ENCODE measurements at places on chromosomes 2 and 18.

DNA sequence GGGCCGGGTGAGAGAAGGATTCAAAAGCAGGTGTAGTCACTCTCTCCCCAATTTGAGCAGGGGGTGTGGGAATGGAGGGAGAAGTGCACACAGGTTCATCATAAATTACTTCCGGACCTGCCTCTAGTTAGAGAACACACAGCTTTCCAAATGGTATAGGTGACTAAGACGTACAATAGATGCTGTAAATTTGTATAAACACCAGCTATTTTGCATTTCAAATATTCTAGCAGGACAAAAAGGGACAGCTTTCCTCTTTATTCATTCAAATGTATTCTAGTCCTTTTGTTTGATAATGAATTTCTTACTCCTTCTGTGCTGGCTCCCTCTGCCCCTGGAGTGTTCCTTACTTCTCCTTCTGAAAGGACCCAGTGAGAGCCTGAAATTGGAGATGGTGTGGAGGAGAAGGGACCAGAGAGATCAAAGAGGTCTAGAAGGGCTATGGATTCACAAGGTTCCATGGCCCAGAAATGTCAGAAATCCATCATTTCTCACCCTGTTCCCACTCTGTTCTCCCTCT, 53.2 kb upstream of the SH3BP4 start:
- DNase-seq: no peak

DNA sequence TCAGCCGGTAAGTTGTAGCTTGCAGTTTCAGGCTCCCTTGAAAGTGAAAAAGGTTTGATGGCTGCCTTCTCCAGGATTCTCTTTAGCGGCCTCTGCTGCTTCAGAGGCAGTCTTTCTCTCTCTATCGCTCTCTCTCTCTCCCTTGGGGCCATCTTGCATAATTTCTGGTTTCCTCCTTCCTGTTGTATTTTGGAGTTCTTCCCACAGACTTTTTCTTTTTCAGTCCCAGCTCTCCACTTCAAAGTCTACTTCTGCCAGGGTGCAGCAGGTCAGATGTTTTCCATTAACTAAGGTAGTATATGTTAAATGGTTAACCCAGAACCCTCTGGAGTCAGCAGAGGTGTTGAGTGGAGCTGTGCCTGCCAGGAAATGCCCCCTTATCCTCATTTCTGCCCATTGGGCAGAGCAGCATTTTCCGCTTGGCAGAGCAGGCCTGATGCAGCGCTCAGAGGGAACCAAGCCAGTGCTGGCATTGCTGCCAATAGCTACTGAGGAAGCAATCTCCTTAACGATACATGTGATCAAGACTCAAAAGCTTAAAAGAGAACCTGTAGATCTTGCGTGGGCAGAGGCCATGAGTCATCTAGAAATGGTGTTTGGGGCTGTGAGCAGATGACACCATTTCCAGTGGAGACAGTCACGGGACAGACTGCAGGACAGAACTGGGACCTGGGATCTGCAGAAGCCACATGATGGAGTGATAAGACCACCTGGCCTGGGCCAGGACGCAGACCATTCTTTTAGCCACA, 20.8 kb downstream of the DBI start:
- peak; percentile 94 for DNase-seq

DNA sequence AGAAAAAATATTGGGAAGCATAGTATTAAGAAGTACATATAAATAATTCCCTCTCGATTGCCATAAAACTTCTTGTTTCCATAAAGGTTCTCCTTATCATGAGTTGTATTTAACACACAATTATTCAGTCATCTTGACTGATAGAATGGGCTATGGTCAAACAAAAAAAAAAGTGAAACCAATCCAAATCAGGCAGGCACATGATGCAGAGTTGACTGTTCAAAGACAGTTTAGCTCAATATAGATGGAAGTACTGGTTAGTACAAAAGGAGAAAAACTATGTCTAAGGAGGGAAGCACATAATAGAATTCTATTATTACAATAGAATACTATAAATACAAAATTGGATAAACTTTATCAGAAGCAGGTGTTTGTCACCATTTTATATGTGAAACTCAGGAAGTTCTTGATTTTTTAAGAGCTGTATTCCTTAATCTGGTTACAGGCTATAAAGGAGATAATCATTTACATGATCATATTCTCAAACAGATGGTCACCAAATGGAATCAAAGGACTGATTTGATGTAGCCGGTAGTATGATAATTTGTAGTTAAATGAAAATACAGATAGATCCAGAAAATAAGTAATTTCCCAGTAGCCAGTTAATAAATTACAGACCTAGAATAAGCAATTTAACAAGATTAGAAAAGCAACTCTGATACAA, 18.2 kb upstream of the CALCRL start:
- no peak for DNase-seq

DNA sequence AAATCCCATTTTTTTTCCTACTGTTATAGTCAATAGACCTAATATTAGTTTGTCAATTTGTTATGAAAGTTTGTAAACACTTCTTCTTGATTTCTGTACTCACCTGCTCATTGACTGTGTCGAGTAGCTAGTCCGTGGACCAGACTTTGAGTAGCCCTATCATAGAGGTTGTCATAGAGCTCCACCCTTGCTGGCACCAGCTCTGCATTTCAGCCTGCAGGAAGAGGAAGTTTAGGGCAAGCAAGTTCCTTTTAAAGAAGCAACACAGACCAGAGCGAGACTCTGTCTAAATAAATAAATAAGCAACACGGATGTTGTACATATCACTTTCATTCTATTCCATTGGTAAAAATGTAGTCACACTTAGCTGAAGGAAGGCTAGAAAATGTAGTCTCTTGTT, 74.0 kb downstream of the MCFD2 start:
- DNase-seq: peak; percentile 67

GRCh38 chr18:48934723-48935432, 15.9 kb downstream of the SMAD7 start:
- peak; percentile 53 for DNase-seq

- no peak for DNase-seq
Measured at GRCh38 chr2:97788986-97789644, 75.7 kb downstream of the ZAP70 start.

GRCh38 chr2:173056705-173057364, 18.8 kb upstream of the MAP3K20 start:
- no peak for DNase-seq

- no peak for DNase-seq
Measured at GRCh38 chr2:144099780-144100377, 420.0 kb downstream of the ZEB2 start.

DNA sequence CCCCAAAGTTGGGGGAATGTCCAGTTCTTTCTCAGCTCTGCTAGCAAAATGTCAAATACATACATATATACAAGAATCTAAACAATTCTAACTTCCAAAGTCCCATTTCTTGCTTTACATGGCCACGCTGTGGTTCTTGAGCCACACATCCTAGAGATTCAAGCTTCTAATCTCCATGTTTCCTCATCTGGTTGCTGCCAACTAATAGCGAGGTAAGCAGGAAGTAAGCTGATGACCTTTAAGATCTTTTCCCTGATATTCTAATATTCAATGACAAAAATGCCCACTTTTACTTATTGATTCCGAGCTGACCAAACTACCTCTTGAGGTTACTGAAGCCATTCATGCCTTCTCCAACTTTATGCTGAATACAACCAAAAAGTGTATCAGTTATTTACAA, 3.3 kb downstream of the VPS54 start:
- DNase-seq: peak; percentile 27

Measured in NB4 (cell line).